Stimulated activated CD8-positive, alpha-beta memory T cell treated with anti-CD3 and anti-CD28 coated beads, Interleukin-4, amount 100 ng/mL, for 48 hours (primary cell): ENCODE measurements at places on chromosomes 12 and 14.
A peak's percentile ranks its signal among the peaks of the same experiment; 100 is the strongest.

GRCh38 chr12:105084251-105085250 lies at the start of gene ALDH1L2:
TSS of gene ALDH1L2 (minus strand) at chr12:105084458. CDS start at chr12:105084436, 22 bp downstream.
- DNase-seq = peak; percentile 82

GRCh38 chr12:124828264-124829007 lies 35.2 kb downstream of the SCARB1 start:
- DNase-seq = no peak

DNA sequence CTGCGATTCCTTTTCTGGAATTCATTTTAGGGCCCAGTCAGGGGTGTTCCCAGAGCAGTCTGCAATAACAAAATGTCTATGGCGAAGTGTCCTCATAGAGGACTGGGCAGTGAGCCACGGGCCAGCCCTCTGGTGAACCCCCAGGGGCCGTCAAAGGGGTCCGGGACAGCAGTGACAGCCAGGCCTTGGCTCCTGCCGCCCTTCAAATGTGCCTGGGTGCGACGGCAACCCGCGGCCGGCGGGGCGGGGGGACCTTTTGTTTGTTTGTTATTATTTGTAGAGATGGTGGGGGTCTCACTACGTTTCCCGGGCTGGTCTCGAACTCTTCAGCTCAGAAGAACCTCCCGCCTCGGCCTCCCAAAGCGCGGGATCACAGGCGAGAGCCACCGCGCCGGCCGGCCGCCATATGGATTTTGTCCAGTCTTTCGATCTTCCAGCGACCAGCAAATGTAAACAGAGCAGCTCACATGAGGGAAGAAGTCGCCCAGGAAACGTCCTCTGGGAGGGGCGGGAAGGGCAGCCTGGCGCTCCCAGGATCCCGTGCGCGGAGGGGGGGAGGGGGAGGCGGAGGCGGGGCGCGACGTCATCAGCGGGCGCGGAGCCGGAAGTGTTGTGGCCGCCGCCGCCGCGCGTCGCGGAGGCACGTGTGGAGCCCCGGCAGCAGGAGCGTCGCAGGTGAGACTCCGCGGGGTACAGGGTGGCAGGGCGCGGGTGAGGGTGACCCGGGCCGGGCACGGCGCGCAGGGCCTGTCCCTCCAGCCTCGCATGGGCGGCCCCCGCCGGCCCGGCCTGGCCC lies at the start of gene TRMT61A:
Gene TRMT61A, plus strand, starts transcription at position 610 of the 796 bp plus-strand sequence. CDS start 783 bp downstream, outside the sequence.
- DNase-seq = peak; percentile 84

DNA sequence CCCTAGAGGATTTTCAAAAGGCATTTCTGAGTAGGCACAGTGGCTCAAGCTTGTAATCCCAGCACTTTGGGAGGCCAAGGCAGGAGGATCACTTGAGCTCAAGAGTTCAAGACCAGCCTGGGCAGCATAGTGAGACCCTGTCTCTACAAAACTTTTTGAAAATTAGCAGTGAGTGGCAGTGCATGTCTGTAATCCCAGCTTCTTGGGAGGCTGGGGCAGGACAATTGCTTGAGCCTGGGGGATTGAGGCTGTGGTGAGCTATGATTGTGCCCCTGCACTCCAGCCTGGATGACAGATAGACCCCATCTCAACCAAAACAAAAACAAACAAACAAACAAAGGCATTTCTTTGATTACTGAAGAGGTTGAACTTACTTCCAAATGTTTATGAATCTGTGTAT lies 201.4 kb downstream of the KIF26A start:
- no peak for DNase-seq

DNA sequence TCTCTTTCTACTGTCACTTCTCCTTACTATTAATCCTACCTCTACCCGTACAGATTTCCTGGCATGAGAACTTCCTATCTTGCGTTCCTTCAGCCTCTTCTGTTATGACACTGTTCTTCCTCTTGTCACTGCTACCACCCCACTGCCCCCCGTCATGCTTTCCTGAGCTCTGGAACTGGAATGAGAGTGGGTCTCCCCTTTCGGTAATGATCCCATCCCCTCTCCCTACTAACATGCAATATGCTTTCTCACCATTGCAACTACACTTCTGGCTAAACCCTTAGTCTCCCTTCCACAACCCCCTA lies 4.9 kb upstream of the AP1G2 start:
- DNase-seq = no peak

DNA sequence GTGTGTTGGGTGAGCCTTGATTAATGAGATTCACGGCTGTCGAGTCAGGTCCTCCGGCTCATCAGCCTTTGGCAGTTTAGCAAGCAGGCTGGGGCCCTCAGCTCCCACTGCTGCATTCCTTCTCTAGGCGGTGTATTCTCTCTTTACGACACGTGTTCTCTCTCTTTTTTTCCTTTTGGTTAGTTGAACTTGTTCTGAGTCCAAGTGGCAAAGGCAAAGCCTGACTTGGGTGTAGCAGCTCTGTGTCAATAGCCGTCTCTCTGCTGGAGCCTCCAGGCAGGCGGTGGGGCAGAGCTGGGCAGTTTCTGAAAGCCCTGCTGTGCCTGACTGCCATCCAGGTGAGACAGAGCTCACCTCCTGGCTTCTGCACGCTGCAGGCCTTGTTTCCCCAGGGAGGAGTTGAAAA lies 46.6 kb downstream of the SUSD6 start:
- no peak for DNase-seq

- no peak for DNase-seq
These were observed 180.3 kb downstream of the RMST start for GRCh38 chr12:97642911-97643310.

DNA sequence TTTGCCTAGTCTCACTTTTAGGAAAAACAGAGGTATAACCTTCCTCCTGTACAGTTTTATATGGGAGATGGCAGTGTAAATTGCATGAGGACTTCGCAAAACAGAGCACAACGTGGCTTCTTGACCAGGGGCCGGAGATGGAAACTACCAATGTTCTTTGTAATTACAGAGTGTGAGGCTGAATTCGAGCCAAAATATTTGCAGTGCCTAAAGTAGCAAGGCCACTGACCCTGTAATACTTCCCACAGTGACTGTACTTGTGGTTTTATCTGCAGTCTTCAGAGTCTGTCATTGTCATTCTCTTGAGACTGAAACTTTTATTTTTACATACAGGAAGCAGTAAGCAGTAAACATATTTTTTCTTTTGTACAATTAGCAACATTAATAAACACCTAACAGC lies 98.9 kb downstream of the RERG start:
- no peak for DNase-seq

DNA sequence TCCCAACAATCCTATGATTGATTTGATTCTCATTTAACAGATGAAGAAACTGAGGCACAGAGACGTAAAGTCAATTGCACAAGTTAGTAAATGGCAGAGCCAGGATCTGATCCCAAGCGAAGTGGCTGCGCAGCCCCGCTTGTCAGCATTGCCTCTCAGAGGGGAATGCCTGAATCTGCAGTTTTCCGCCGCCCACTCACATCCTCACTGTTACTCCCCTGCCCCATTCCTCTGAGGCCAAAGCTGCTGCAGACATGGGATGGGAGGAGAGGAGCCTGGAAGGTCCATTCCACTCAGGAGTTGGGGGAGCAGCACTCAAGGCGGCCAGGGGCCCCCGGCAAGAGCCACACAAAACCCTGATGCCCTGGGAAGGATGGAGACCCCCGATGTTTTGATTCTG lies 1.0 kb downstream of the NRIP2 start:
- no peak for DNase-seq

DNA sequence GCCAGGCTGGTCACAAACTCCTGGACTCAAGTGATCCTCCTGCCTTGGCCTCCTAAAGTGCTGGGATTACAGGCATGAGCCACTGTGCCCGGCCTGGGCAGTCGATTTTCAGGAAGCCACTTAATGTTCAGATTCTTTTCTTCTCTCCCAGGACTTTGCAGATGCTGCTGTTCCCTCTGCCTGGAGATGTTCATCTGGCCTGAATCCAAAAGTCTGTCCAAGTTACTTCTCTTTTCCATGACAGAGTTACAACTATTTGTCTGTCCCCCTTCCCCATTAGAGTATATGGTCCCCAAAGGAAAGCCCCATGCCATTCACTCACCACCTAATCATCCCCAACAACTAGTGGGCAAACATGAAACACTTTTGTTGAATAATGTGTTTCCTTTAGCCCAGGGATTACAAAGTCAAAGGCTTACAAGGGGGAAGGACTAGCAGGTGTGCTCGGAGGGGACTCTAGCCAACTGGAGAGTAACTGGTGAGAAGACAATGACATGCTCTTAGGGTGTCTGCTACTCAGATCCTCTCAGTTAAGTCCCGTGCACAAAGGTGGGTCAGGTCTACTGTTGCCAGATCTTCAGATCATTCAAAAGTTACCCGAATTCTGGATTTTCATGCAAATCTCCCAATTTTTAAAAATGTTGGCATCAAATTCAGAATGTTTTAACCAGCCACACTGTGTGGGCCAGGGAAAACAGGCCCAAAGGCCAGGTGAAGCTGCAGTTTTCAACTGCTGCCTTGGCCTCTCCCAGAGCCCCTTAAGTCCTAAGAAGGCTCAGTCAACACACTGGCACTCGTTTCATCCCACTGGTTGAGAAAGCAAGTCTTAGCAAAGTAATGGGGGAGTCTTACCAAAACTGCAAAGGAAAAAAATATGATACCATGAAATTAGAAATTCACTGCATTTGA lies 29.6 kb downstream of the NUDT4 start:
- DNase-seq = no peak
